ENCODE measurements at places on chromosomes 3 and 15. TPM values are rescaled to one million over a fixed set of nuclear protein-coding genes. Genes with fewer than 3 reads are reported as not detected.

The INSYN1 gene
- 0.50 TPM for total RNA-seq

The MYO5C gene
- total RNA-seq, result under 0.01 TPM

The CTXN2 gene
- total RNA-seq, result not detected

The EFCAB12 gene
- total RNA-seq, result under 0.01 TPM

The DLEC1 gene
- total RNA-seq, result 0.12 TPM

The MED12L gene
- total RNA-seq, result 0.25 TPM

The CACNA2D3 gene
- not detected for total RNA-seq

The LSG1 gene
- 36.6 TPM for total RNA-seq

The VIPR1 gene
- total RNA-seq, result not detected

The CILP gene
- under 0.01 TPM for total RNA-seq

The DTWD1 gene
- 37.0 TPM for total RNA-seq

The RAB27A gene
- total RNA-seq, result 13.8 TPM

The DPPA2 gene
- not detected for total RNA-seq

The NEK10 gene
- total RNA-seq, result 7.0 TPM

The CLEC3B gene
- 0.25 TPM for total RNA-seq

The RTP3 gene
- total RNA-seq, result not detected

The XPC gene
- 153 TPM for total RNA-seq

The TGM5 gene
- total RNA-seq, result not detected

The CADM2 gene
- total RNA-seq, result not detected

The DUOXA2 gene
- total RNA-seq, result not detected

The UBE2E1 gene
- total RNA-seq, result 203 TPM

The SEMA7A gene
- 49.2 TPM for total RNA-seq

The WDR93 gene
- total RNA-seq, result under 0.01 TPM

The MUSTN1 gene
- total RNA-seq, result 0.50 TPM

The CFAP100 gene
- total RNA-seq, result not detected

The PLSCR5 gene
- total RNA-seq, result not detected

The CAMK1 gene
- total RNA-seq, result 66.6 TPM

The RTP4 gene
- 1.4 TPM for total RNA-seq

The RCCD1 gene
- total RNA-seq, result 18.3 TPM

The SLC24A5 gene
- not detected for total RNA-seq

The MKRN3 gene
- 0.37 TPM for total RNA-seq

The DUOXA1 gene
- not detected for total RNA-seq

The ROPN1 gene
- not detected for total RNA-seq

The PLCB2 gene
- total RNA-seq, result 0.66 TPM

The THAP10 gene
- total RNA-seq, result 4.6 TPM

The SI gene
- total RNA-seq, result not detected

The ALDH1L1 gene
- 0.25 TPM for total RNA-seq

The FAN1 gene
- 18.7 TPM for total RNA-seq

The BDH1 gene
- 3.9 TPM for total RNA-seq
